Activated CD4-positive, alpha-beta T cell treated with anti-CD3 and anti-CD28 coated beads, Interleukin-2, amount 50 U/mL, for 1 hour (primary cell): ENCODE measurements at places on chromosomes 7 and 10.

DNA sequence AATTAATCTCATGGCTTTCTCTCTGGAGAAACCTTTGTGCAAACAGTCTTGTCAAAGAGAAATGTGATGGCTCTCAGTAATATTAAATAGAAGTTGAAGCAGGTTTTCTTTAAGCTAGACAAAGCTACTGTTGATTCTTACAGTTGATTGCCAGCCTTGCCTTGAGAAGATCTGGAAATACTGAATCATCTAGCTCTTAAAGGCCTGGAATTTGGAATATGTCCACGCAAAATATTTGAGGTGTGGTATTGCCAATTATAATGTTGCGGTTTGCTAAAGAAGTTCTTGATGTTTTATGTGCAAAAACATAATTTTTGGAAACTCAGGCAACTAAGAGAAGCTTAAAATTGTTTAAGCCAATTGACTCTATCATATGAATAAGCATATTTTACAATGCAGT, 371.9 kb downstream of the PHF14 start:
- no peak for DNase-seq

DNA sequence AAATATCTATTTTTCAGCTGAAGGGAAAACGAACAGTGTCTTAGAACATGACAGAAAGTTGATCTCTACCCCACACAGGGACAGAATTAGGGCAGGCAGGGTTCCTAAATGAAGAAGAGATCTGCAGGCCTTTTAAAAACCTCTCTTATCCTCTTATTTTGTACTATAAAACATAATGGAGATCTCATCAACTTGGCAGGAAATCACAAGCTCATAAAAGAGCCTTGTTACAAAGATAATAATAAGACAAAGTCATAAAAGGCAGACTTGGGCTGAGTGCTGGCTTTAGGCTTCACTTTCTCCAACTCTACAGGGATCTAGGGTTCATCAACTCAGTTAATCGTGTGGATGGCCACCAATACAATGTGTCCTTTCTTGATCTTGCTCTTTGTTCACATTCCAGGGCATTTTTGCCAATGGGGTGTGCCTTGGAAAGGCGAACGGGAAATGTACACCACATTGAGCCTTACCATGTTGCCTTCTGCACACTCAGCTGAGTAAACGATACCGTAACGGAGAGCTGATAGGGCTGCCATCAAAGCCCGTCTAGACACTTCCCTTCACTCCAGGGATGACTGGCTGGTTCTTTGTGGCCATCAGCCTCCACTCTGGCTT, 7.1 kb upstream of the TEX36 start:
- no peak for DNase-seq

GRCh38 chr10:124688889-124689670, 55.1 kb downstream of the FAM53B start:
- DNase-seq, result no peak

DNA sequence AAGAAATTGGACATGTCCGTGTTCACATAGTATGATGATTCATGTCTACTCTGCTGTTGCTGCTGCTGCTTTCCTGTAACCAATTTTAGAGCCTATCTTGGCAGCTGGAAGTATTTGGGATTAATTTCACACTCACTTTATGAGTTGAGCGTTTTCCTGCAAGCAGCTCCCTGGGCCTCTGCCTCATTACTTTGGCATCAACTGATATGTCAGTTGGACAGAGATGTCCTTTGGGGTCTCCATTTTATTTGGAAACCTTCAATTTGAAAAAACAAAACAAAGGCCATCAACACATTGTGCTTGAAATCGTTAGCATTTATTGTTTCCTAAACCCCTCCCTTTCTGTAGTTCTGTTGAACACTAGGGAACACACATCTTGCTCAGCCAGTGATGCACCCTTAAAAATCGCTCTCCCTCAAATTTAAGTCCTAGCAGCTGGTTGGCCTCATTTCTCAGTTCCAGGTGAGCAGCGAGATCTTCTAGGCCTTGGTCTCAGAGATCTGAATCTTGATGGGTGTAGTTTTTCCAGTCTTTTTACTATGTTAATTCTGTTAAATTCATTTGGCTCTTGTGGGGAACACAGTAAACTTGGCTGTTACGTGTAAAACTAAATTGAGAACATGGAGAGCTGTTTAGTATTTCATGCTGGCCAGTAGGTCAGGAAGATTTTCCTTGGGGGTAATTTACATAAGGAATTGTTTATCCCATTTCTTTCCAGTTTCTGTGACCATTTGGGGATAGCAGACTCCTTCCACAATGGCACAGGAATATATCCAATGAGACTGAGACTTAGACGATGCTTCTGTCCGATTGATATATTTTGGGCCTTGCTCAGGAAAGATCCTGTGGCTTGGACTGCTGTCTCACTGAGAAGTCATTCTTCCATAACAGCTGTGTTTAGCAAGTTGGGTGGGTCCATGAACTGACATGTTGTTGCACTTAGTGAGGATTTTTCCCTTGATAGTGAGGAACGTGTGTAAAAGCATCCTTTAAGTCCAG, 371.6 kb downstream of the BBS9 start:
- DNase-seq, result no peak

GRCh38 chr7:103996639-103997038, 7.2 kb upstream of the RELN start:
- no peak for DNase-seq

DNA sequence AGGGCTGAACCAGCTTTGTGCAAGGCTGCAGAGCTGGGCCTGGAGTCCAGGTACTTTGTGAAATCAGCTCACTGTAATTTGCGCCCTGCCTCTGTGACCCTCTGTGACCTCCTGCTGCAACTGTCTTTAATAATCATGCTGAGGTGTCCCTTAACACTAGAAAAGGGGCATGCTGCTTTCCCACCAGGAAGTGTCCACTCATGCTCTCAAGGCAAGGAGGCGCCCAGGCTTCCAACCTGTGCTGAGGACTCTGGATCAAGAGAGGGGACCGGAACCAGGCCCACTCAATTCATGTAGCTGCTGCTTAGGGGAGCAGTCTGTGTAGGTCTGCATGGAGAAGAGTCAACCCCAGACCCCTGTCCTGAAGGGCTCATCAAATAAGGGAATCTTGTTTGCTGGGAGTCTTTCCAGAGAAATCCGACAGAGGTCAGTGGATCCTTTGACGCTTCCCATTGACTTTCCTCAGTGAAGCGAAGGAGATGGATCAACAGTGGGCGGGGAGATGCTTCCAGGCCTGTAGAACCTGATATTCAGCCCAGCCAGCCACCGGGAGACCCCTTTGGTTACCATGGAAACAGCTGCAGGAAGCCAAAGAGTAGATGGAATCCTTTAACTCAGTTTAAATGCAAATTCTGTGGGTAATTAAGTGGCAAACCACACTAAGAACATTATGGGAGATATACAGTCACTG, 945.9 kb downstream of the GRID1 start:
- DNase-seq, result no peak

GRCh38 chr7:21407796-21408480, 19.9 kb upstream of the SP4 start:
- DNase-seq, result no peak

DNA sequence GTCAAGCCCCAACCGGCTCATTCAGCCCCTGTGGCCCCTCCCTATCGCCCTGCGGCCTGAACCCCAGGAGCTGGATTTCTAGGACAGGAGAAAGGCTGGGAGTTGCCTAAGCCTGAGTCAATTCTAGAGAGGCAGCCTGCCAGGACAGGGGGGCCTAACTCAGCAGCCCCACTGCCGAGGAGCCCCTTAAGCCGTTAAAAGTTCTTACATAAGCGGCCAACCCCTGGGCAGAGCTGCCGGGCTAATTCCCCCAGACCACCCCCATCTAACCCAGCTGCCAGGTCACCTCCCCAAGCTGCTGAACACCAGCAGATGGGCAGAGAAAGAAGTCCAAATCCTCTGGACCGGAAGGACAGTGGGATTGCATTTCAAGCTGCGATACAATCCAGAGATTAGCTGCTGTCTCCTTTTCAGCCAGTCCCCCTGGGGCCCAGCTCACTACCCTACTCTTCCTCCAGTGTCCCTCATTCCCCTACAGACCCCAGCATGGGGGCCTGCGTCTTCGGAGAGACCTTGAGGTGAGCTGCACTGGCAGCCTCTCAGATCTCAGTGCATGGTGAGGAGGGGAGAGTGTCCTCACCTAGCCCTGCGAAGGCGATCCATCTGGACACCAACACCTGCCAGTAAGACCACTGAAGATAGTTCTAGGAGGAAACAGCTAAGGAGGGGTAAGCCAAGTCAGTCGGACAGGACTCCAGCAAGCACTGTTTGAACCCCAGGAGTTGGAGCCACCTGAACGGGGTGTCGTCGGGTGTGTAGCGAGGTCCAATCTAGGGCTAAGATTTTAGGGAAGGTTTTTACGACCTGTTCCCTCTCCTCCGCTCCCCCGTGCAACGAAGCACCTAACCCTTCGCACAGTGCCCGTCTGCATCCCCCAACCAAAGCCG, 830 bp downstream of the IMPDH1 start:
- DNase-seq, result no peak

GRCh38 chr7:139702313-139702731, 75.5 kb downstream of the HIPK2 start:
- no peak for DNase-seq

- no peak for DNase-seq
Measured at GRCh38 chr10:58237014-58237834, 30.5 kb downstream of the IPMK start.

DNA sequence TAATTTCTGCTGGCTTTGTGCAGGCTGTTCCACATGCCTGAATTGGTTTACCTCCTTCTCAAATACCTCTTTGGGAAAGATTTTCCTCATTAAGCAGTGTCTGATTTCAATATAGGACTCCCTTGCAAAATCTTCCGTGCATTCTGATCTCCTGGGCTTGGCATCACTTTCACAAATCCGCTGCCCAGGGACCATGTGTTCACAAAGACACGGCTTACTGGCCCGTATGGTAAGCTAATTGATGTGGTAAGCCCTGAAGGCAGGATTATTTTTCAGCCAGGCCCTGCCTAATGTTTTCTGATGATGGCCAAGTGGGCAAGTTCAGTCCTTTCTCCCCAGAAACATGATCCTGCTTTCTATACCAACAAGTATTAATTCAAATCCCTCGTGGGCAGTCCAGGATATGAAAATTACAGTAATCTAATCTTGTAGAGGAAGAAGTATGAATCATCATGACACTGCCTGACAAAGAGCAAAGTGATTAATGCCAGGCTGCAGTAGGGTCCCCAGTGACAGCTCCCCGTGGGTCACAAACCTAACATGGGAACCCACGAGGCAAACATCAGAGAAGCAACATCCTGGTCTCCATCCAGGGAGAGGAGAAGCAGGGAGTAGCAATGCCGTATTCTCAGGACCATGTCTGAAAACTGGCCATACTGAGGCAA, 11.6 kb upstream of the SVIL start:
- no peak for DNase-seq

- DNase-seq, result no peak
Measured at GRCh38 chr10:110434489-110435096, 63.1 kb upstream of the DUSP5 start.

- DNase-seq, result no peak
Measured at GRCh38 chr10:64115908-64116643, 594.9 kb downstream of the REEP3 start.

DNA sequence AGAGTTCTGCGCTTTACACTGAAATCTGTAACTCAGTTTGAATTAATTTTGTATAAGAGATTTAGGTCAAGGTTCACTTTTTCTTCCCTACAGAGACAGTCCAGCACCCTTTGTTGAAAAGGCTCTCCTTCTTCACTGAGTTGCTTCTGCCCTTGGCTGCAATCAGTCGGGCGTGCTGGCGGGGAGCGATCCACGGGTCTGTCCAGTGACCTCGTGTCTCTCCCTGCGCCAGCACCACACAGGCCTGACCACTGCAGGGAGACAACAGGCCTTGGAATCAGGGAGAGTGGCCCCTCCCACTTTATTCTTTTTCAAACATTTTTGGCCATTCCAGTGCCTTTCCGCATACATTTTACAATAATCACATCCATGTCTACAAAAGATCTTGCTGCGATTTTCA, 66.9 kb downstream of the AMZ1 start:
- DNase-seq, result no peak

GRCh38 chr7:43309706-43310022, 197.2 kb downstream of the HECW1 start:
- DNase-seq, result no peak

DNA sequence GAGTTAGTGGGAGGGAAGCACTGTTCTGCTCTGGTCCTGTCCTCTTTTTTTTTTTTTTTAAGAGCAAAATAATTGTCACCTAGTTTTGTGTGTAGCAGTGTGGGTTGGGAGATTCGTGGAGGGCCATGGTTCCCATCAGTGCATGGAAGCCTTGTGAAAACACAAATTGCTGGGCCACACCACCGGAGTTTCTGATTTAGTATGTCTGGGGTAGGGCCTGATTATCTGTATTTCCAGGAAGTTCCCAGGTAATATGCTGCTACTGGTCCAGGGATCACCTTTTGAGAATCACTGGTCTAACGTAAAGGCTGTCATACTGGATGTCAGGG, 191.3 kb downstream of the GATA3 start:
- DNase-seq, result no peak

DNA sequence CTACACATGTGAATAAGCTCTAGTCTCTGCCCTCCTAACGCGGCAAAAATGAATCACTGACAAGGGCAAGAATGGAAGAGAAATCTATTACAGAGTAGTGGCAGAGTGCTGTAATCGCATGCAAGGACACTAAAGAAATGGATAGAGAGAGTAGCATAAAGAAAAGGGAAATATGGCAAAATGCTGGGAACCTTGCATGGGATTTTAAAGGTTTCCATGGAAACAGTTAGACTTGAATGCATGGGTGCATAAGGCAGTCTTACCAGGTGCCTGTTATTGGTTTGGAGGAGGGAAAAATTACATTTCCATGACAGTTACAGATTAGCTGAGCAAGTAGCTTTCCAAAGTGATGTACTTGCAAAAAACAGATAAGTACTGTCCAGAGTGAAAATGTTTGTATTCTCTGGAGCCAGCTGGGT, 233.4 kb downstream of the PTN start:
- DNase-seq, result no peak

- no peak for DNase-seq
Measured at GRCh38 chr10:97573672-97574071, 1.1 kb downstream of the ANKRD2 start.
